NCI-H510A (cell line): ENCODE measurements at places on chromosomes 11 and 22.

DNA sequence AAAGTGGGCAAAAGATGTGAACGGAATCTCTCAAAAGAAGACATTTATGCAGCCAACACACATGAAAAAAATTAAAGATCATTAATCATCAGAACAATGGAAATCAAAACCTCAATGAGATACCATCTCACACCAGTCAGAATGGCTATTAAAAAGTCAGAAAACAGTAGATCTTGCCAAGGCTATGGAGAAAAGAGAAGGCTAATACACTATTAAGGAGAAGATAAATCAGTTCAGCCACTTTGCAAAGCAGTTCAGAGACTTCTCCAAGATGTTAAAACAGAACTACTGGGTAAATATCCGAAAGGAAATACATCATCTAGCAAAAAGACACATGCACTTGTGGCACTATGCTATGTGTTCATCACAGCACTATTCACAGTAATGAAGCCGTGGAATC is 388.2 kb upstream of the LUZP2 start:
- no peak for DNase-seq

DNA sequence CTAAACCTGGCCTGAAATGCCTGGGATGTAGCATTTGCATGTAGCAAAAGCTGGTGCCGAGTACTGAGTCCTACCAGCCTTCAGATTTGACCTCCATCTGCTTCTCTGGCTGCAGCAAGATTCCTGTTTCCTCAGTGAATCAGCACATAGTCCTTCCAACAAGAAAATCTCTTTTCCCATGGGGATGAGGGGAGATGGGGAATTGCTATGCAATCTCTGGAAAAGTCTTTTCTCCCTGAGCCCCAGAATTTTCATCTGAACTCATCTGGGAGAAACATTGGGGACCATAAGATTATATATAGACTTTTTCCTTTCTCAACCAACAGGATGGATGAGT is 32.0 kb upstream of the YWHAH start:
- no peak for DNase-seq

DNA sequence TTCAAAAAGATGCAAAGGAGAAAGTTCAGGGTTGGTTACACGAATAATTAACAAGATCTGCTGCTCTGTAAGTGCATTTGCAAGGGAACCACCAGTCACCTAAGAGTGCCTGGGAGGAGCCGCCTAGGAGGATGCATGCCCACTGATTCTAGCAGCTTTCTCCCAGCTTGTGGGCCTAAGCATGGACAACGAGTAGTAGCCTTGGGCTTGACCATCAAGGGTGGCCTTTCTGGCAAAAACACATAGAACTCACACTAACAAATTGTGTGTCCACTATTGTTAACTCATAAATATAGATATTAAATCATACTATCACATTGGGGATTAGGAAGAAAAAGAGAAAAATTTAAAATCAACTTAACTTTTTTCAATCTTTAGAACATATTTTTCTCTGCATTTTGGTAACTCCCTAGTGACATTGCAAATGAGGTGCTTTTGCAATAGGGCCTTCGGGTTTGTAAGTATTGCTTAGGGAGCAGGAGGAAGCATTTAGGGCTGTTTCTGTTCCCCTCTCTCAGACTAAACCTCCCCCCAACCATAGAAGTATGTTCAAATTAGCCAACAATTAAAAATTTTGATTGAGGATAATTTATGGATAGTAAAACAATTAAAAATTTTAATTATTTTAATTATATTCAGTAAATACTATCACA is 57.3 kb upstream of the CEP295 start:
- DNase-seq: no peak

GRCh38 chr11:29328961-29329441 is 687.8 kb downstream of the KCNA4 start:
- no peak for DNase-seq

DNA sequence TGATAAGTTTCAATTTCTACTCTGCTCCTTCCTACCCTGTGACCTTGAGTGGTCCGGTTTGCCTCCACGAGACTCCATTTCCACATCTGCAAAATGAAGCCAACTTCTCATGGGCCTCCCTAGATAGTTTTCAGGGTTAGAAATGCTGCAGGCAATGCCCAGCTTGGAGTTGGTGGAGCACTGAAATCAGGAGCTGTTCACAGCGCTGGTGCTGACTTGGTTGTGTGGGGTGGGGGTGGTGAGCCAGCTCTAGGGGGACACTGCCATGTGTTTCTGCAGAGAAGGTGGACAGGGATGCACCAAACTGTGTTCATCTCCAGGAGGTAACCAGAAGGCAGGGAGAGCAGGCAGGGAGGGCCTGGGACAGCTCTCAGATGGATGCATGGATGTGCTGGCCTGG is 37.0 kb downstream of the SGSM1 start:
- DNase-seq: no peak

DNA sequence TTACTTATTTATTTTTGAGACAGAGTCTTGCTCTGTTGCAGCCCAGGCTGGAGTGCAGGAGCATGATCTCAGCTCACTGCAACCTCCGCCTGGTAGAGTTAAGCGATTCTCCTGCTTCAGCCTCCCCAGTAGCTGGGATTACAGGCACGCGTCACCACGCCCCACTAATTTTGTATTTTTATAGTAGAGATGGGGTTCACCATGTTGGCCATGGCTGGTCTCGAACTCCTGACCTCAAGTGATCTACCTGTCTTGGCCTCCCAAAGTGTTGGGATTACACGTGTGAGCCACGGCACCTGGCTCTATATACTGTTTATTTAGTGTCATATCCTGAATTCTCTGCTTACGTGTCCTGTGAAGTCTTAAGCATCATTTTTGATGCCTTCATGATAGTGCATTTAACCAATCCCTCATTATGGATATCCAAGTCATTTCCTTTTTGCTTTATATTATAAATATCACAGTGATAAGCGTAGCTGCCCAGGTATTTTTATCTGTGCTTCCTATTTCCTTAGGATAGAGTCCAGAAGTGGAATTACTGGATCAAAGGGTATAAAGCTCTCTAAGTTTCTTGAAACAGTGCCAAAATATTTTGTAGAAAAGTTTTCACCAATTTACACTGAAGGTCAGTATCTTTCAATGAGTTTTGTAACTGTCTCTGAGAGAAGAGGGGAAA is 871 bp upstream of the SIDT2 start:
- no peak for DNase-seq

- no peak for DNase-seq
Measured at GRCh38 chr11:3929232-3929631, 73.8 kb downstream of the STIM1 start.

DNA sequence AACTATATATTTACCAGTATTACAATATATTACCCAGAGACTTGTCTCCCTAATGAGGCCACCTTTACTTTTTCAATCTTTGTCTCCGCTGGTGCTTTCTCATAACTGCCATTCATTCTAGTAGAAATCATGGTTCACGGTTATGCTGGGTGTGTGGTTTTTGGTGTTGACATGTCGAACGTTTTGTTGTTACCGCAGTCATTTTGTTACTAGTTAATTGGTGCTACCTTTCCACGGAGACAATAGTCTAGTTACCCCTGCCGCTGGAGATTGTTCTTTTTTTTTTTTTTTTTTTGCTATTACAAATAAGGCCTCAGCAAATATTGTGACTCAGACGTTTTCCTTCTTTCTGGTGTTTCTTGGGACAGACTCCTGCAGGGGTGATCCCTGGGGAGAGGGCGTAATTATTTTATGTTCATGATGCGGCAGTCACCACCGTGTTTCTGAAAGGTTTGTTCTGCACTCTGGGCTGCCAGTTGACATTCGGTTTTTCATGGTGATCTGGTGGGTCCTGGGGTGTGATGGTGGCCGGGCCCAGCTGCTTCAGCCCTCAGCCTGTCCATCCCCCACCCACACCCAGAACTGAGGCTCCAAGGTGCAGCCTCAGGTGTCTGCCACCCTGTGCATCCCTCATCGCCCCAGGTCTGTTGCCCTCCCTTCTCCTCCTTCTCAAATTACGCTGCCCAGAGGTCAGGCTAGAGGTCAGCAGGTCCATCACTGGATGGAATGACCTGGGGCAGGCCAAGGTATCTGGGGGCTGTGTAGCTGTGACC is 28.6 kb downstream of the LRP5 start:
- DNase-seq: no peak

GRCh38 chr11:91536366-91536765 is 688.3 kb upstream of the FAT3 start:
- no peak for DNase-seq

DNA sequence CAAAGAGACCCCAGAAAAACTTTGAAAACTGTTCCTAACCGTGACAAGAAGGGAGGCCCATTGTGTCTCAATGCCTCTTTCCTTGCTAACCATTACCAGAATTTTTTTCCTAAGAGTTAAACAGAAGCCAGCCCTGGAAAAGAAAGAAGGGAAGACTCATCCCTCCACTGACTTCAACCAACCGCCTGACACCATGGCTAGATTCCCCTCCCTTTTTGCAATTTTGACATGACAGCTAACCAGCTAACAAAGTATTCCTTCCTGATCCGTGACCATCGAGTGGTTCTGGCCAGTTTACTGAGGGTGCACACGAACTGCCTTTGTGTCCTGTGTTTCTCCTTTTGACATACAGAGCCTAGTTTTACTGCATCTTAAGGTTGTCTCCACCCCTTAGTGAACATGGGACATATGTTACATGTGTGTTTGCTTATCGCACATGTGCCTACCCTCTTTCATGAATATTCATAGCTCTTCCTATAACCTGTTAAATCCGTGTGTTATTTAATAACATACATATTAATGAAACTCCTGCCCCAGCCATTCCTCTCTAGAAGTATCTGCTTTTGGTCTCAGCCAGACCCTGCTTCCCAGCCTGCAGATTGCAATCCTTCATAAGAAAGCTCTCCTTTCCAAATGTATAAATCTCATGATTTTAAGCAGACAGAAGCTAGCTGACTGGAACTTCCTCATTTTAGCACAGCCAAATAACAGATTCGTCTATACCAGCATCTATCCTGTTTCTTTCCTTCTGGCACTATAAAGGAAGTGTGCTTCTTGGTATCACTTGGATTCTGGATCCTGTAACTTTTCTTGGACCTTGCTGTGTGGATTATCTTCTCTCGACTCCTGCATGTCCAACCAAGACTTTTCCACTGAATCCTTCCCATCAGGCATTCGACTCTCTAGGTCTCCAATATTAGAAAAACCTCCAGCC is 37.8 kb downstream of the RASSF10 start:
- no peak for DNase-seq

DNA sequence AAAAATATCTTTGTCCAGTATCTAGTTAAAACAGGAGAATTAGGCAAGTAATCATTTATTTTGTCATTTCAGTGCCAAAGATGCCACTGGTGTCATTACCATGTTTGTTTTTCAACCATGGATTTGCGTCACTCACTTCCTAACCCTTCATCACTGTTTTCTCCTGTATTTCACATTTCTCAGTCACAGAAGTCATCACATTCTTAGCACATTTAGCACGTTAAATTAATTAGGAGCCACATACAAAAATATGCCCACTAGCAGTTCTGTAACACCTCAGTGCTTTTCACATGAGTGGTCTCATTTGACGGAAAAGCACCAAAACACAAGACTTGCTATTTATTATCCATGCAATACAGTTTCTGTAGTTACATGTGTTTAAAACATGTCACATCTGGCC is 546.0 kb downstream of the METTL15 start:
- DNase-seq: no peak

- DNase-seq: no peak
Measured at GRCh38 chr11:68792400-68792966, 41.2 kb upstream of the TESMIN start.

DNA sequence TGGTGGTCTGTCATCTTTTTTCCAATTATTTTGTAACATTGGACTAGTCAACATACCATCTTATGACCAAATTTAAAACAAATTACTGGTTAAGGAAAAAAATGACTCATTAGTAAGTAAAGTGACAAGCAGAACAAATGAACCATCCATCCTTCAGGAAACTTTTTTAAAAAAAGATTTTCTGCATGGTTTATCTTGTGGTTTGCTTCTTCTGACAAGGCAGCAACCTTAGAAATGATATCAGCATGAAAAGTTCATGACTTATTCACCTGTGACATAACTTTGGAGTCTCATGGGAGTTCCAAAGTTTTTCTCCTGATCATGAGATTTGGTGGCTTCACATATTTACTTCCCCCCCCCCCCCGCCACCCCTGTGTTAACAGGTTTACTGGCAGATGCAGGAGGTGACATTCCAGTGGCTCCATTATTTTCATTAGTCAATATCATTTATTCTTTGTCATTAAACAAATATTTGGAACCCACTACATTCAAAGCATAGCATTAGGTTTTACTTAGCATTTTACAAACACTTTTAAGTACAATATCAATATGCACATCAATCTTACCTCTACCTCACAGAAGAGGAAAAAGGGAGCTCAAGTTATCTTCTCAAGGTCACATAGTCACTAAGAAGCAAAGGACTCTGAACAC is 40.7 kb downstream of the DCUN1D5 start:
- DNase-seq: no peak

- DNase-seq: no peak
Measured at GRCh38 chr11:130403271-130403804, 25.1 kb downstream of the ADAMTS8 start.

DNA sequence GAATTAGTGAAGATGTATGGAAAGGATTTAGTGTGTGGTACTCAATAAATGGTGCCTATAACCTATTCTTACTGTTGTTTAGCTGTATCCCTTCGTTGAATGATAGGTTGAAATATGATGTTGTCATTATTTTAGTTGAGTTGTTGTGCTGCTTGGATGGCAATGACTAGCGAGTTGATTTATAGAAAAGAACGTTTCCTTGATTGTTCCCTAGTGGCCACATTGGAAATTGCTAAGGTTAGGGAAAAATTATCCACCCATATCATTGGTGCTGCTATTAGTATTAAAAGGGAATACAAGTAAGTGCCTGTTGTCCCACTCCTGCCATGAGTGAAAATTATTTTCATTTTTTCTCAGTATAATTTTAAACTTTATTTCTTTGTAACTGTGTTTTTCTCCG is 14.5 kb downstream of the EMSY start:
- DNase-seq: no peak

DNA sequence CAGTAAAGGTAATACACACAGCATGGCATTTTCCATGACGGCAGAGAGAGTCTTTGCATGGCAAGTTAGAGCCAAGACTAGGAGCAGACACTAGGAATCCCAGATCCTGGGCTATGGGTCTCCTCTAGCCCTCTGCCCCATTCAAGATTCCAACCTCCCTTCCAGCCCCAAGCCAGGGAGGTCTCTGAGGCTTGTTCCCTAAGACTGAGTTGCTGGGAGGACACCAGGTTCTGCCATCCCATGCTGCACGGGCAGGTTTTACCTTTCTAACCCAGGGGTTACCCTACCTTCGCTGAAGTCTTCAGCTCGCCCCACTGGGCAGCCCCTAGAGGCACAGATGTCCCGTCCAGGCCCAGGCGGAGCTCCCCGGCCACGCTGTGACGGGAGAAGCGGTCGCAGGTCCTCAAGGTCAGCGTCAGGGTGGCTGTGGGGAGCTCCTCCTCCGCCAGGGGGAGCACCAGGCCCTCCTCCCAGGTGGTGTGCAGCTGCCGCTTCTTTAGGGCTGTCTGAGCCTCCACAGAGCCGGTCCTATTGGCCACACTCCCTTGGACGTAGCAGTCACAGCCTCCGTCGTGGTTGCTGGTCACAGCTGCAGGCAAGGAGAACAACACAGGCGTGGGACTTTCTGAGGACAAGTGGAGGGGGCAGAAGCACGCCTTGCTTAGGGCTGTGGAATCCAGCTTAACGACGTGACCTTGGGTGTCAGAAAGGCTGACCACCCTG is 33.8 kb downstream of the SYT13 start:
- no peak for DNase-seq

GRCh38 chr11:66081505-66081904 is 11.4 kb downstream of the PACS1 start:
- peak; percentile 51 for DNase-seq
